ENCODE measurements at places on chromosomes 4 and X. TPM values are rescaled to one million over a fixed set of nuclear protein-coding genes. Genes with fewer than 3 reads are reported as not detected.

Gene GPAT3
- 1.4 TPM for total RNA-seq

Gene PNMA6F
- not detected for total RNA-seq

Gene PCGF3
- total RNA-seq, result 26.2 TPM

Gene PABPC5
- total RNA-seq, result 1.8 TPM

Gene PWWP3B
- total RNA-seq, result 0.06 TPM

Gene ABCE1
- total RNA-seq, result 106 TPM

Gene ZNF157
- 0.12 TPM for total RNA-seq

Gene KLHL34
- not detected for total RNA-seq
